Pulmonary artery endothelial cell (primary cell): ENCODE measurements at places on chromosomes 16 and 17. TPM values are rescaled to one million over a fixed set of nuclear protein-coding genes. Genes with fewer than 3 reads are reported as not detected.

PPY gene
- total RNA-seq: not detected in 2 replicates

SEZ6L2 gene
- 0.53 and 0.73 TPM in 2 replicates for total RNA-seq

TEDC2 gene
- 6.6 and 9.5 TPM in 2 replicates for total RNA-seq

SHCBP1 gene
- 26.8 and 57.3 TPM in 2 replicates for total RNA-seq

GPRC5B gene
- total RNA-seq: 21.0 and 58.7 TPM in 2 replicates

PRR35 gene
- not detected in 2 replicates for total RNA-seq

FNDC8 gene
- not detected in 2 replicates for total RNA-seq

DYNLRB2 gene
- total RNA-seq: 0.32 TPM in 1 of 2 replicates, not detected in the other

LRRC75A gene
- total RNA-seq: 2.0 and 3.6 TPM in 2 replicates

KRT27 gene
- not detected in 2 replicates for total RNA-seq

MLKL gene
- 23.5 and 45.2 TPM in 2 replicates for total RNA-seq

LLGL2 gene
- 3.2 and 5.4 TPM in 2 replicates for total RNA-seq

ZFP3 gene
- total RNA-seq: 1.1 and 1.9 TPM in 2 replicates

IL34 gene
- total RNA-seq: 1.3 TPM in 2 replicates

DNA sequence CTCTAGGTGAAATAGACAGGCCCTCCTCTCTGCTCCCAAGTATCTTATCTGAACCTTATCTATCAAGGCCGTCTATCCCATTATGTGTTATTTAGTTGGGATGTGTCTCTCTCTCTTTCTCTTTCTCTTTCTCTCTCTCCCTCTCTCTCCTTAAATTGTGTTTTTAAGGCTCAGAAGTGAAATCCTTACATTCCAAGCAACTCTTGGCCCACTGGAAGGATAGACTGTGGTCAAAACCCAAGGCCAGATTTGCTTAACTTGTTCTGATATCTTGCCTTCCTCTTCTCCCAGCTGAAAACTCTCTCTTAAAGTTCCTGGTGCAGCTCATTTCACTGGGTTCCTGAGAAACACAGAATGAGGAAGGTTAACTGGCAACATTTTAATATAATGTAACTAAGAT lies 14.7 kb downstream of the CDRT4 start:
- DNase-seq: no peak

GRCh38 chr16:66857437-66857836 lies 13.2 kb downstream of the CA7 start:
- DNase-seq: no peak

- no peak for DNase-seq
Measured at GRCh38 chr17:28127196-28127595, 84.7 kb downstream of the NLK start.

GRCh38 chr16:51151961-51152663 lies 1.0 kb upstream of the SALL1 start:
- DNase-seq: no peak

GRCh38 chr17:29716566-29716965 lies 93.9 kb upstream of the CORO6 start:
- DNase-seq: no peak

- no peak for DNase-seq
Measured at GRCh38 chr17:69820876-69821473, 254.1 kb upstream of the KCNJ16 start.

DNA sequence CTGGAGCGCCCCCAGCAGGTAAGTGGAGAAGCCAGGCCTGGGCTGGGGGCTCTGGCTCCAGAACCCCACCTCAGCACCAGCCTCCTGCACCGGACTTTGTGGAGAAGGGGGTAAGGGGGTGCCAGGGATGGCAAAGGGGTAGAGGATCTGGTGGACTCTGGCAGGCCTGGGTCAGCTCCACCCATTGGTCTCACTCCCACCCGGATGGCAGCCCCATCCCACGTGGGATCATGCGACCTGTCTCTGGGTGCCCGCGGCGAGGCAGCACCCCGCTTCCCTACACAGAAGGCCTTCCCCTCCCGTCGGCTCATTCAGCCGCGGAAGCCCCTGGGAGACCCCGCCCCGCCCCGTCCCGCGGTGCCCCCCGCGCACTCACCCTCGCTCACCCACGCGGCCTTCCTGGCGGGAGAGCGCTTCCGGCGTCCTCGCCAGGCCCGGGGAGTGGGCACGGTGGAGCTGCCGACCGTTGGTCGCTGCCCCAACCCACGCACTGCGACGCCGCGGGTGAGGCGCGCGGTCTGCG lies 498 bp upstream of the PLEKHG4 start:
- DNase-seq: no peak

DNA sequence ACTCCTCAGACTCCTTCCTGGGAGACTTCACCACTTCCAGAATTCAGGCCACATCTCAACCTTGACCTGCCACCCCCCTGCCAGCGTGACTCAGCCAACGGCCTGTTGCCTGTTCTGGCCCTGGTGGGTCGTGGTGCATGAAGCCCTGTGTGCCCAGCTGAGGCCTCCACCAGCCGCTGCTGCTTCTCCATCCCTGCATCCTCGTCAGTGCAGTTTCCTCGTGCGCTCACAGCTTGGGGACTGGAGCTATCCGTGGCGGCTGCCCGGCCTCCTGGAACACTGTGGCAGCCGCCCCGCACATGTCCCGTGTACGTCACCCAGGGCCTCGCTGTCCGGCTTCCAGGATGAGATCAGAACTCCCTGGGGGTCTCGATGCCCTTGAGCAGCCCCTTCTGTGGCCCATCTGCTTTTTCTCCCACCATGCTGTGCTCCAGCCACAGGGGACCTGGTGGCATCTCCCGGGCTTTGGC lies 8.0 kb upstream of the TEDC2 start:
- no peak for DNase-seq

DNA sequence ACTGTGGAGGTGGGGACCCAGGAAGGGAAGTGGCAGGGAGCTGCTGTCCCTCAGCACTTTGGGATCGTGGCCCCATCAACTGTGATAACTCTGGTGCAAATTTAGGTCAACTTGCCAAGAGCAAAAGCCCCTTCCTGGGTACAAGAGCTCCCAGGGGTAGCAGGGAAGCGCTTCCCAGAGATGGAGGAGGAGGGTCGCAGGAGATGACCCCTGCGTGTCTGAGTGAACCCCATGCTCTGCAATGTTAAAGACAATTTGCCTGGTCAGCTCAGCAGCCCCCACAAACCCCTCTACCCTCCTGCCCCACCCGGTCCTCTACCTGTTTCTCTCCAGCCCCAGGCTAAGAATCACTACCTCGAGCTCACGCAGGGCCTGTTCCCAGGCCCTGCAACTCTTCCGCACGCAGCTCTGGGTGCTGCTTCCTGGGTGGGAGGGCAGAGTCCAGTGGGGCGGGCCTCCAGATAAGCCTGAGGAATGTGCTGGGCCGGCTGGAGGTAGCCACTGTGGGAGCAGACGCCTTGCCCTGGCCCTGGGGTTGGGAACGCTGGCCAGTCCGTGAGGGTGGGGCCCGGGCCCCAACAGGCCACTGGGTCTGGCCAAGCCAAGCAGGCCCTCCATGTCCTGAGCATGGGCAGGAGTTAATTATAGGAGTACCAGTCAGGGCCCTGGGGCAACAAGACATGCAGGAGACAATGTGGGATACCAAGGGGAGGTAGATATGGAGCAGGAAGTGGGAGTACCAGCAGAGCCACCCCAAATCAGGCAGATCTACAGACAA lies 6.1 kb downstream of the DOK4 start:
- DNase-seq: no peak

- DNase-seq: no peak
Measured at GRCh38 chr17:42337442-42337841, 49.1 kb downstream of the STAT5A start.

GRCh38 chr17:73639932-73640331 lies 4.3 kb downstream of the SDK2 start:
- no peak for DNase-seq

GRCh38 chr17:13765701-13766100 lies 164.0 kb upstream of the HS3ST3A1 start:
- no peak for DNase-seq

- DNase-seq: no peak
Measured at GRCh38 chr17:73494950-73495349, 149.3 kb downstream of the SDK2 start.

DNA sequence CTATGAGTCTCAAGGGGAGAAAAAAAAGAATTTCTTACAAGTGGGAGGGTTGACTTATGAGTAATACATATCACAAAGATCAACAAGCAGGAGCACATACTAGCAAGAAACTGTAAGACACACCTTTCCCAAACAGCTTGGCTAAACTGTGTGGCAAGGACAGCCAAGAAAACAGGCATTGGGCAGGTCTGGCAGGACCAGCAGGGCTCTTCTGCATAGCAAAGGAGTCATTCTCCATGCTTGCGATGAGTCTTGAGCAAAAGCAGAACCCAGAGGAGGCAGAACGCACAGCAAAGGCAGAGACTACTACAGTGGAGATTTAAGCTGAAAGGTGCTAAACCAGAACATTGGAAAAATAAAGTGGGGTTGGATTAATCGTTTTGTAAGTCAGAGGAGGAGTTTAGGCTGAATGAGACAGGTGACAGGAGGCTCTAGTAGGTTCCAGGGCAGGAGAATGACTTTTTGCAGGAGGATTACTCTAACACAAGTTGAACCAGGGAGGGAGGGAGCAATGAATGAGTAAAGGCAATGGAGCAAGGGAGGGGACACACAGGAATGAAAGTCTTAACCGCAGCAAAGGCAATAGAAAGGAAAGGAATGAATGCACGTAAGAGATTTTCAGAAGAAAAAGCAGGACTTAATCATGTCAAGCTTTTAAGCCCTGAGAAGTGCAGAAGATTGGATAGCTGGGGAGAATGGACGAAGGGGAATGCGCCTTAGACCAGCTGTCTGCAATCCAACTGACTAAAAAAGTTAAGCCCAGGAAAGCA lies 2.7 kb downstream of the N4BP1 start:
- DNase-seq: no peak

- no peak for DNase-seq
Measured at GRCh38 chr17:48123776-48124388, 16.3 kb downstream of the SNX11 start.

DNA sequence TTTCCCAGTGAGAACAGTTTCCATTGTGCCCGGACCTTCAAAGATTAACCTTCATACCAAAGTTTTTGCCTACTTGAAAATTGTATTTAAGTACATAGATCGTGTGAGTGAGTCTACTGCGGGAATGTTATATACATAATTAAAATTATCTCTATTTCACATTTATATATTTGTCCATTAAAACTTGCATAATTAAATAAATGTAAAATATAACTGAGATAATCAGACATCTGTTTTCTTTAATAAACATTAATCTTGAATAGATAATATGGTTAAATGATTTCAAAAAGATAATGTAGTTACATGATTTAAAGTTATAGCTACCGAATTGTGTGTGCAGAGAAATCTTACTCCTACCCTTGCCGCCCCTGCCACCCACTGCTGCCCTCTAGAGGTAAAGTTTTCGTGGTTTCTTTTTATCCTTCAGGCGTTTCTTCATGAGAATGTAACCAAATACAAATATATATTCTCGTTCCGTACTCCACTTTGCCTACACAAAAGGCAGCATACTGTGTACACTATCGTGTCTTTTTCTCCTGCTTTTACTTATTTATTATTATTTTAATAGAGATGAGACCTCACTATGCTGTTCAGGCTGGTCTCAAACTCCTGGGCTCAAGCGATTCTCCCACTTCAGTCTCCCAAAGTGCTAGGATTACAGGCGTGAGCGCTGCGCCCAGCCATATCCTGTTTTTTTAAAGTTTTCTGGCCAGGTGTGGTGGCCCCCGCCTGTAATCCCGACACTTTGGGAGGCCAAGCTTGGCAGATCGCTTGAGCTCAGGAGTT lies 35.6 kb downstream of the RPA1 start:
- DNase-seq: no peak

DNA sequence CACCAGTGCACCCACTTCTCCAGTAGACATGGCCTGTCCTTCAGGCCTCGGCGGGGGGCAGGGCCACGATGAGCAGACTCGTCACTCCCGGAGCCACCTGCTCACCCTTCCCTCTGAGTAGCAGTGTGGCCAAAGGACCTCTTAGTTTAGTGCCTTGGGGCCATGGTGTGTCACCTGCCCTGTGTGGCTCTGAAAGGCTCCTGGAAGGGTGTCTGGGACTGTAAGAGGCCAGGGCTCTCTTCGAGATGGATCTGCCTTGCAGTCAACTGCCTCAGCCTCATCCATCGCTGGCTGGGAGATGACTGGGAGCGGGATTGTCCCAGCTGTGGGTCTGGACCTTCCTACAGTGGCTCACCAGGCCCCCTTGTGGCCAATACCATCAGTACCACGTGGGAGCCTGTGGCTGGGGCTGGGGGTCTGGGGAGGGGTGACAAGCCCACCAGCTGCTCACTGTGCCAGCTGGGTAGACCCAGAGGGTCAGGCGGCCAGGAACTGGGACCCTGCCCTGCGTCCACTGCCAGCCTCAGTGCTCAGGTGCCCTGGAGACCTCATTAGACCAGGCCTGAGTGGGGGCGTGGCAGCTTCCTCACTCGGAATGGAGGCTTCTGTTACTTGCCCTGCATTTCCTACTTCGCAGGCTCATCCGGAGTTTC lies 133.4 kb downstream of the OR1D5 start:
- DNase-seq: no peak

DNA sequence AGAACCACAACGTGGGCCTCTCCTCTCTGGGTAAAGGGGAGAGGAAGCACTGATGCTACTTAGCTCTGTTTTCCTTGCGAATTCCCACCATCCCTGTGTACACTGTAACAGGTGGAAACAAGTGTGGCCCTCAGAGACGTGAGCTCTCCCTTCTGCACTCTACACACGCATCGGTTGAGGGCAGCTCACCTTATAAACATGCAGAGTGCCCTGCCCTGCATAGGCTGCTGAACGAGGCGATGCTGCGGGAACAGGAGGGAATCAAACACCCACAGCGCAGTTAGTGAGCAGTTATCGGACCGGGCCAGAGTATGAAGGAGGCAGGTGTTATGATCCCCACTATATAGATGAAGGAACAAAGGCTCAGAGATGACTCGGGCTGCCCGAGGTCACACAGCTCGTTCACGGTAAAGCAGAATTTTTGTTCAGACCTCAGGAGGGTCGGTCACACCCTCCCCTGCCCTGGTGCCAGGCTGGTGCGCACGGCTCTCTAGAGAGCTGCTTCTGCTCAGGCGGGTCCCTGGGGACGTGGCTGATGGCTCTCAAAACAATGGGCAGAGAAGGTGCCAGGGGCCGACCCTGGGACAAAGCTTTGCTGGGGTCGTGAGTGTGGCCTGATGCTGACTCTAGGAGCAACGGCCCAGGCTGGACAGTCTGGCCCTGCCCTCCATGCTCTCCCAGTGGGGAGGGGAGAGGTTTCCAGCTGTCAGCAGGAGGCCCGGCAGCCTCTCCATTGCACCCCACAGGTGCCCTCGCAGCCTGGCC lies 68.5 kb downstream of the RPH3AL start:
- no peak for DNase-seq

- no peak for DNase-seq
Measured at GRCh38 chr17:38741921-38742410, 6.2 kb downstream of the PCGF2 start.

- DNase-seq: no peak
Measured at GRCh38 chr16:17804857-17805256, 334.1 kb upstream of the XYLT1 start.

DNA sequence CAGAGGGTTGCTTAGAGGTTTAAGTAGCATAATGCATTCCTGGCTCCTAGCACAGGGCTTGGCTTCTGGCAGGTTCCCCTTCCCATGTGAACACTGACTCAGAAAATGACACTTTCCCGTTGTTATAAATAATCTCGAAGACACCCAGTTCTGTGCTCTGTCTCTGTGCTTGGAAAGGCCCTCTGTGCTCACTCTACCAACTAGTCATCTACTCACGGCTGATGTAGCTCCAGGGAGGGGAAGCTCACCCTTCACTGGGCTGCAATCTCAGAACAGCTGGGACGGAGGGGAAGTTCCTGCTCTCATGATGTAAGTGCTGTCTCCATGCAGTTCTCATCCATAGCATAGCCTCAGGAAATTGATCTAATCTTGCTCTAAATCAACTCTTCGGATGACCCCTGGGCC lies 230.5 kb upstream of the ASIC2 start:
- no peak for DNase-seq
